ENCODE measurements at places on chromosomes 16 and 17.

GRCh38 chr16:75398333-75398732 is 35.0 kb downstream of the CFDP1 start:
- no peak for DNase-seq

DNA sequence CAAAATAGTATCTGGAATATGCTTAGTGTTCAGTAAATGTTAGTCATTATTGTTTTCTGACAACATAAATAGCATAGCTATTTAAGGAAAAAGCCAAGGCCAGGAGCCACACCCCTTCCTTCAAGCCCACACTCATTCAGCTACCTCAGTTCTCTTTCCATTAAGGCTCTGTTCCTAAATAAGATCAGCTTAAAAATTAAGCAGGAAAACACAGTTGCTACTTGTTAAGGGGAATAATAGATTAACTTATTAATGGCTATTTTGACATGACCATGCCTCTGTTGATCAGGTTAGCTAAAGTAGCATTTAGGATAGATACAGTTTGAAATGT is 158.1 kb downstream of the CHD9 start:
- DNase-seq: no peak

GRCh38 chr16:20372701-20373100 is 20.2 kb upstream of the UMOD start:
- DNase-seq: no peak

- peak; percentile 54 for DNase-seq
Measured at GRCh38 chr17:30256756-30257506, 21.4 kb upstream of the SLC6A4 start.

GRCh38 chr17:9079461-9080103 is 58.3 kb downstream of the NTN1 start:
- no peak for DNase-seq

DNA sequence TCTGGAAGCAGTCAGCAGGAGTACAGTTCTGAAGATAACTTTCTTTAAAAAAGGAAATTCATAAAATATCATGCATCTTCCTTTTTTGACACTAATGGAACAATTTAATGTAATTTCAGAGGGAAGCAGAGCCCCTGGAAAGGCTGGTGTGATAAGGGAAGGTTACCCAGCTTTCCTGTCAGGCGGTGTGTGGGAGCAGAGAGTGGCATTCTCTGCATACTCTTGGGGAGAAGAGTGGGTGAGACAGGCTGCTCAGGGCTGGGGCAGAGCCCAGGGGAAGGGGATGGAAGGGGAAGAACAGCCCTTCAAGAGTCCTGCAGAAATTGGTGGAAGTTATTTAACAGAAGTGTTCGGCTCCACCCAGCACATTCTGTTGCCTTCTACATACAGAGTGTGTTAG is 84.7 kb downstream of the PRKCB start:
- no peak for DNase-seq

GRCh38 chr16:1992704-1993317 is 3.0 kb downstream of the SYNGR3 start:
- no peak for DNase-seq

GRCh38 chr17:39793301-39793872 is 55.6 kb downstream of the GRB7 start:
- DNase-seq: no peak

GRCh38 chr16:19722269-19722952 is 4.3 kb downstream of the IQCK start:
- no peak for DNase-seq

- DNase-seq: peak; percentile 57
Measured at GRCh38 chr16:90032674-90033331, 13.5 kb upstream of the DBNDD1 start.

GRCh38 chr17:68785565-68786486 is 169.4 kb downstream of the ABCA8 start:
- DNase-seq: no peak

- DNase-seq: no peak
Measured at GRCh38 chr17:74113952-74114351, 89.5 kb upstream of the RPL38 start.

DNA sequence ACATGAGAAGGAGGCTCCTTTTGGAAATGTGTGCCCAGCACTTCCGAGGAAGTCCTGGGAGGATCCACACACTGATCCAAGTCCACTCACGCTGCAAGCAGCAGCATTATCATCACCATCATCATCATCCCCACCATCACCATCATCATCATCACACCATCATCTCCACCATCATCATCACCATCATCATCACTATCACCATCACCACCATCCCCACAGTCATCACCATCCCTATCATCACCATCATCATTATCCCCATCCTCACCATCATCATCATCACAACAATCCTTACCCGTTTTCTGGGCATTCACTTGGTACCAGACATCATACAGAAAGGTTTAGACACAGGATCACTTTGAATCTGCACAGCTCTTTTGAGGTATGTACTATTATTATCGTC is 47.8 kb upstream of the ACSF3 start:
- DNase-seq: no peak

GRCh38 chr17:14321476-14321949 is 20.6 kb downstream of the HS3ST3B1 start:
- DNase-seq: no peak

DNA sequence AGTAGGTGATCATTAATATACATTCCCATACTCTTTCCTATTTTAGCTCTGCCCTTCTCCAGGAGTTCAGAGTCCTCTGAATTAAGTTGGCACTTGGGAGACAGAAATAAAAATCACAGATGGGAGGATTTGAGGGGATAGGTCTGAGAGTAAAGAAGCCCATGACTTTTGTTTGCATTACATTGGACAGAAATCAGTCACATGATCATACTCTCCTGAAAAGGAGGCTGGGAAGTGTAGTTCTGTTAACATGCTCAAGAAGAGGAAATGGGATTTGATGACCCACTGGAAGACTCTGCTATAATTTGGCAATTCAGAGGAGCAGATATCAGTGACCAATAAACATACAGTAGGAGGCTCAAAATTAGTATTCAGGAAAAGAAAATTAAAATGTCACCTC is 674.9 kb upstream of the C16orf82 start:
- DNase-seq: no peak

DNA sequence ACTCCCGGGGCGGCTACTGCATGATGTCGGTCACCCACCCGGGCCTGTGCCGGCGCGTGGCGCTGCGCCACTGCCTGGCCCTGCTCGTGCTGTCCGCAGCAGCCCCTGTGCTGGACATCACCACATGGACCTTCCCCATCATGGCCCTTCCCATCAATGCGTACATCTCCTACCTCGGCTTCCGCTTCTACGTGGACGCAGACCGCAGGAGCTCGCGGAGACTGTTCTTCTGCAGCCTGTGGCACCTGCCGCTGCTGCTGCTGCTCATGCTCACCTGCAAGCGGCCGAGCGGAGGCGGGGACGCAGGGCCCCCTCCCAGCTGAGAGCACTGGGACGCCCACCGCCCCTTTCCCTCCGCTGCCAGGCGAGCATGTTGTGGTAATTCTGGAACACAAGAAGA is 29.8 kb downstream of the CDRT15 start:
- DNase-seq: no peak

GRCh38 chr17:40548982-40549685 is 16.1 kb downstream of the CCR7 start:
- peak; percentile 91 for DNase-seq

- peak; percentile 51 for DNase-seq
Measured at GRCh38 chr17:69335058-69335457, 8.1 kb upstream of the ABCA5 start.

- no peak for DNase-seq
Measured at GRCh38 chr16:29662729-29663015, 375 bp upstream of the SPN start.

GRCh38 chr16:48053418-48053745 is 102.4 kb downstream of the ABCC12 start:
- peak; percentile 82 for DNase-seq

GRCh38 chr17:67461228-67461780 is 84.2 kb downstream of the PITPNC1 start:
- DNase-seq: no peak

DNA sequence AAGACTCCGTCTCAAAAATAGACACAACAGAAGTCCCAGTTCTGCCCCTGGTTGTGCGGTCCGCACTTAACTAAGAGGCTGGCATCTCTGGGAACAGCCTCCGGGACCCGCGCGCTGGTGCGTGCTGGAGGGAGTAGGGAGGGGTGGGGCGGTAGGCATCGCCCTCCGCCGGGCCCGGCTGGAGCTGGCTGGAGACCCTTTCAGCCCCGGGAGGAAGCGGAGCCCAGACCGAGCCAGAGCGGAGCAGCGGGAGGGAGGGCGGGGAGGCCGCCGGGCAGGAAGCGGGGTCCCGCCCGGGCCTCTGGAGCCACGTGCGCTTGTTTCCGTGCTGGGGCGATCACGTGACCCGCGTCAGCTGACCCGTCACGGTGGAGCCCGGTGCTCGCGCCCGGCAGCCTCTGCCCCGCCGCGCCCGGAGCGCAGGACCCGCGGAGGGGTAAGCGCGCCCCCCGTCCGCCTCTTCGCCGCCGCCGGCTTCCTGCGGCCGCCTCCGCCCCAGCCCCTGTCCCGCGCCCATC is at the start of gene WDR81:
Gene WDR81, plus strand, starts transcription at position 354 of the 518 bp plus-strand sequence. CDS start 256 bp downstream, outside the sequence.
- peak; percentile 84 for DNase-seq

DNA sequence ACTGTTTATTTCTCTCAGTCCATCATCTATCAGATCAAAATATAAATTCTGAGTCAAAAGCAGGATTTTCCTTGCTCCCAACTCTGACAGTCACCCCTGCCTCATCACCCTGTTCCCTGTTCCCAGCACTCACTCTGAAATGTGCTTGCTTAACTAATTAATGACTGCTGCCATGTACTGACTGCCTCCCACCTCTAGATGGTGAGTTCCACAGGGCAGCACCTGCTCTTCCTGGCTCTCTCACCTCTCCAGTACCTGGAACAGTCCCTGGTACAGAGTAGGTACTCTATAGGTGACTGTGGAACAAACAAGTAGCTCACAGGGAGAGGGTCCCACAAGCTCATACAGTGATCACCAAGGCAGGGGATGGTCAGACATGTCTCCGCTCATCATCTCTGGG is 114.3 kb upstream of the C16orf82 start:
- DNase-seq: no peak

GRCh38 chr17:81294512-81295030 is 536 bp downstream of the SLC38A10 start:
- peak; percentile 13 for DNase-seq

DNA sequence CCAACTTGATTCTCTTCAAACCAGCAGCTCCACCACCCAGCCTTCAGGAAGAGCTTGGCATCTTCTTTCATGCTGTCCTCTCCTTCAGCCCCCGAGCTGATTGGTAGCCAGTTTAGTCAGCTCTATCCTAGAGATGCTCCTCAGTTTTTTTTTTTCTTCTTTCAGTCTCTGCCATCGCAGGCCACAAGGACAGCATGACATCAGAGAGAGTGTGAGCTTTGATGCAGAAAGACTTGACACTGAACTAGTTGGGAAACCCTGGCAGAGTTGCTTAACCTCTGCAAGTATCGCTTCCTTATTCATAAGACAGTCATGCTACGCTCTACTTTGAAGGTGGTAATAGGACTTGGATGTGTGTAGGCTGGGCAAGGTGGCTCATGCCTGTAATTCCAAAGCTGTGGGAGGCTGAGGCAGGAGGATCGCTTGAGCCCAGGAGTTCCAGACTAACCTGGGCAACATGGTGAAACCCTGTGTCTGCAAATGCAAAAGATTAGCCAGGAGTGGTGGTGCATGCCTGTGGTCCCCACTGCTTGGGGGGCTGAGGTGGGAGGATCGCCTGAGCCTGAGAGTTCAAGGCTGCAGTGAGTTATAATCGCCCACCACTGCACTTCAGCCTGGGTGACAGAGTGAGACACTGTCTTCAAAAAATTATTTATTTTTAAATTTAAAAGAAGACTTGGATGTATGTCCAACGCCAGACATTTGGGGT is 2.6 kb downstream of the CD300LB start:
- no peak for DNase-seq

DNA sequence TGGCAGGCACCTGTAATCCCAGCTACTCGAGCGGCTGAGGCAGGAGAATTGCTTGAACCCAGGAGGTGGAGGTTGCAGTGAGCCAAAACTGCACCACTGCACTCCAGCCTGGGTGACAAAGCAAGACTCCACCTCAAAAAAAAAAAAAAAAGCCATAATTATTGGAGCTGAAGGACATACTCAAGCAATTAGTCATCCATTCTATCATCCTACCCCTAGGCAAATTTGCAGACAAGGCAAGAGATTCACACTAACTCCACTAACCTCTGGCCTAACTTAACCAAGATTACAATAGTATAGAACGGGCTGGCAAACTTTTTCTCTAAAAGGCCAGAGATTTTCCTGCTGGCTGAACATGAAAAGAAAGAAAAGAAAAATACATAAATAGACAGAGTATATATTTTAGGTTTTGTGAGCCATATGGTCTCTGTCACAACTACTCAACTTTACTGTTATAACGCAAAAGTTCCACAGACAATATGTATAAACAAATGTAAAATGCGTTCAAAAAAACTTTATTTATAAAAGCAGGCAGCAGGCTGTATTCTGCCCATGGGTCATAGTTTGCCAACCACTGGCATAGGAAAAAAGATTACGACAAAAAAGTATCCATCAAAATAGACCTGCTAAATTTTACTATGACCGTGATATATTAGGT is 29.7 kb downstream of the BRIP1 start:
- DNase-seq: peak; percentile 65

DNA sequence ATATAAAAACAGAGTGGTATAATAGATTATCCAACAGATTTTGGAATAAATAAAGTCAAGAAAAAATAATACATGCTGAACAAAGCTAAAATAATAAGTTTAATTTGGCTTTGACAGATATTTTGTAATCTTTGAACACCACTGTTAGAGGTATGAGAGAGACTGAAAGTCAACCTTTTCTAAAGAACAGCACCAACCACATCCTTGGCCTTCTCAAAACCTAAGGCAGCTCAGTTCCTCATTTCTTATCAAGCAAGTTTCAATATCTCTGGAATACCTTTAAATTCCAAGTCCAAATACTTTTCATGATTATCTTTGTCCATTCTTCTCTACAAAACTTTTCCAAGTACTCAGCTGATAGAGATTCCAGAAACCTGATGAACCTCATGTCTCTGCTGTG is 1603.8 kb downstream of the CDH8 start:
- DNase-seq: no peak

DNA sequence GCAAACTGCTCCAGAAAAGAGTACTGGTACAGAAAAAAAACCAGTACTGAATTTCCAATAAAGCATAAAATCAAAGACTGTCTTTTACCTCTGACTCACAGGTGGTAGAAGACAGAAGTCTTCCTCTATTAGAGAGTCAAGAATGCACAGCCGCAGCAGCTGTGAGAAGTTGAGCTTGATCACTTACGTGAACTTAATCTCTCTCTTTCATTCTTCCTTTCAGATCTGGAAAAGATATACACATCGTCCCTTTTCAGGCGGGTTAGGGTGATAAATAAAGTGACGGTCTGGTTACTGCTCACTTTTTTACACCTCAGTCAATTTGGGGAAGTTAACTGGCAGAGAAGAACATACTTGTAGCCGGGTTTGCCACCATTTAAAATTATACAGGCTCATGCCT is 3.9 kb downstream of the IFT140 start:
- DNase-seq: no peak

DNA sequence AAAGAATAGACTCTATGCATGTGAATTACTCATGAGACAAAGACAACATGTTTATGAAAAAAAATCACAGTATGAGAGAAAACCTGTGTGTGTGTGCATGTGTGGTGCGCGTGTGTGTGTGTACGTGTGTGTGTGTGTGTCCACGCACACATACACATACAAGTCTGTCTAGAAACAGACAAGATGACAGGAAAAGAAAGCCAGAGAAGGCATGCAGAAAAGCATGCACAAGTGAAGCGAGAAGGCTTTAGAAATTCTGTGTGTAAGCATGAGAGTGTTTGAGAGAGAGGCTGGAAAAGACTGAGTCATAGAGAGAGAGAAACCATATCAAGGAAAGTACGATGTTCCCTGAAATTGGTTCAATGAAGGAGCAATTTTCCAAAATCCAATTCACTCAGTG is 566.4 kb upstream of the C16orf82 start:
- DNase-seq: no peak

All from fibroblast of the aortic adventitia (primary cell).